ENCODE measurements at places on chromosomes 11 and 22.
A peak's percentile ranks its signal among the peaks of the same experiment; 100 is the strongest.

GRCh38 chr11:933142-933851 lies 7.6 kb downstream of the AP2A2 start:
- no peak for DNase-seq

DNA sequence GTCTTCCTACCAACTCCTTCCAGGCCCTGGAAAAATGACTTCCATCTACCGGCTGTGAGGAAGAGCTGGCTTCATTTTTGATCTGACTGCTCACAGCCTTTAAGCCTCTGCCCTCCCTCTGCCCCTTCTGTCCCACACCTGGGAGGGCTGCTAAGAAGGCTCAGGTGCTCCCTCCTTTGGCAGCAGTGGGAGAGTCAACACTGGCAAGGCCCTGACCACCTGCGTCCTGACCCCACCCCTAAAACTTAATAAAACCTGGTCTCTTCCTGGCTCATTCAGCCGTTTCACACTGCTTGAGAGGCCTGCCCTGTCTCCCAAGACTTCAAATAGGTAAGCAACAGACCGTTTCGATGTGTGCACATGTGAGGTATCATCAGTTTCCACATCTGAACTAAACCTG lies 52.1 kb upstream of the NFRKB start:
- DNase-seq: no peak

DNA sequence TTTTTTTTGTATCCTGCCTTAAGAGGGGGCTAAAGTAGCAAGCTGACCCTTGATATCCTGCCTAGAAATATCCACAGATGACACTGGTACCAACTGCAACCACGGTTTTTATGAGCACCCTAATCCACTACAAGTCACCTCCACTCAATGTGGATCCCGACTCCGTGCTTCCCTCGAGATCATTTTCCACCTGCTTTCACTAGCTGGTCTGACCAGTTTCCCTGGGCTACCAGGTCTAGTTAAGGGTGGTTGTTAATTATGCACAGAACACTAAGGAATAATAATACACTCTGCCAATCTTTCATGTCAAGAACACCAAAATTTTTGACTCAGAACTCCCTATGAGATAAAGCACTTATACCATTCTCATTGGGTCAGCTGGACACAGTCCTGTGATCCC lies 82.3 kb downstream of the ABTB2 start:
- DNase-seq: no peak

DNA sequence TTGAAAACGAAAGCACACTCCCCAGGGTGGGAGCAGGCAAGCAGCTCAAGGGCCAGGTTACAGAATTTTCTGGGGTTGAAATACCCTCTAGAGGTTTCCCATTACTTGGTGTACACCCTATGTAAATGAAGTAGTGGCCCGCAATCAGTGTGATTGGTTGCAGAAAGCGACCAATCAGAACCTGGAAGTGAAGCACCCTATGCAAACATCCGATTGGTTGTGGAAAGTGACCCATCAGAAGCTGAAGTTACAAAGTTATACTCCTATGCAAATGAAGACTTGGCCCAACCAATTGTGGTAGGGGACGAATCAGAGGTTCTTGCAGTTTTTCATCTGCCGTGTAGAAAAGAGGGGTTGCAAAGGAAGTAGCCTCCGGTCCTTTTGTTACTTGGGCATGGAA lies 19.2 kb downstream of the PRR5 start:
- DNase-seq: no peak

DNA sequence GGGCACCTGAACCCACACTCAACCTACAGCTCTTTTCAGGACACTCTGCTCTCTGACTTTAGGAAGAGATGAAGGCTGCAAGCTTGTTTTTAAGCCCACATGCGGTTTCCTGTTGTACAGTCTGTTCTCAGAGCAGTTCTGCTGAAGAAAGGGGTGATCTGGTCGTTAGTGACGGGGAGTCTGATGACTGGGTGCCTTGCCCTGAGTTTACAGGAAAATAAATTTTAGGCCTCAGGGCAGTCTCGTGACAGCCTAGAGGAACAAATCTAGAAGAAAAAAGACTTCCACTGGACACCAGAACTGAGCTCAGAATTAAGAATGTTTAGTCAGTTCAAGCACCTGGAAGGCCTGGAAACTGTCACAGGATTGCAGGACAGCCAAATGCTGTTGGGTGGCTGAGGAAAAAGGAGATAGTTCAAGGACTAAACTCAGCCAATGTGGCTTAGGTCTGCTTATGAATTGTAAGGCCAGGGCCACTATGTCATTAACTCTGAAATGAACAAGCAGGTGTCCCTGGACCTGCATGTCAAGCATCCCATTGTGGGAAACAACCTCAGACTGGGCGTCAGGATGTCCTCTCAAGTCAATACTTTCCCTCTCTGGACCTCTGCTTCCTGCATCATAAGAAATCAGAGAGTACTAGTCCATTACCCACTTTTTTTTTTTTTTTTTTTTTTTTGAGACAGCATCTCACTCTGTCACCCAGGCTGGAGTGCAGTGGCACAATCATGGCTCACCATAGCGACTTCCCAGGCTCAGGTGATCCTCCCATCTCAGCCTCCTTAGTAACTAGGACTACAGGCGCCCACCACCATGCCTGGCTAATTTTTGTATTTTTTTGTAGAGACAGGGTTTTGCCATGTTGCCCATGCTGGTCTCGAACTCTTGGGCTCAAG lies 5.7 kb downstream of the PIK3IP1 start:
- DNase-seq: peak; percentile 49

- no peak for DNase-seq
Measured at GRCh38 chr22:43334378-43334777, 8.8 kb downstream of the SCUBE1 start.

All from stimulated activated naive CD8-positive, alpha-beta T cell treated with anti-CD3 and anti-CD28 coated beads, Interleukin-15, Interleukin-2, amounts not matched to agents 100 U/mL and 50 U/mL, for 24 hours (primary cell).